ENCODE measurements at places on chromosomes 12 and 14.

GRCh38 chr14:51883232-51883631 lies 22.8 kb downstream of the GNG2 start:
- DNase-seq, result no peak

DNA sequence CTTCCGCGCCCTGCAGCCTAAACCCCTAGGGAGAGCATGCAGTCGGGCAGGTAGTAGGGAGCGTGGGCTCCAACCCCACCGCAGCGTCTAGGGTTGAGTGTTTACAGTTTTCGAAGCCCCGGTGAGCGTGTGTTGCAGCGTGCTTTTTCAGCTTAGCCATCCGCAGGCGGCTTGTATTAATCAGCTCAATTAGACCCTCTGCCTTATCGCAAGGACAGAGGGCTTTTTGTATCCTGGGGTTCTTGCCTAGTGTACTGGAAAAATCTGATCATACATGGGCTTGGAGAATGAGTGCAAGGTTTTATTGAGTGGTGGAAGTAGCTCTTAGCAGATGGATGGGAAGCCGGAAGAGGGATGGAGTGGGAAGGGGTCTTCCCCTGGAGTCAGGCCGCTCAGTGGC lies 44.4 kb upstream of the GNG2 start:
- DNase-seq, result no peak

DNA sequence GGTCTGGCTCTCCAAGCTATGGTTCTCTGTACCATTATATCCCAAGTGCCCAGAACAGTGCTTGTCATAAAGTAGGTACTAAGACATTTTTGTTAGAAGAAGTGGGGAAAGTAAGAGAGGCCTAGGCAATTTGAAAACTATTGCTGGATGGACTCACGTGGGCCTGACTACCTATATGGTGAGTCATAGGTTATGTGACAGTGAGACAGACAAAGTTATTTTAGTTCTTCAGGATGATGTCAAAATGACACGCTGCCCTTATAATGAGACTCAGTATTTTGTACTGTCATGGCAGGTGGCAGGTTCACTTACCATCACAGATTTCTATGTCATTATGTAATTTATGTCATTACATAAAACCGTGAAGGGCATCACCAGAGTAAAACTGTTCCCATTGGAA lies 53.1 kb downstream of the PARP11 start:
- no peak for DNase-seq

DNA sequence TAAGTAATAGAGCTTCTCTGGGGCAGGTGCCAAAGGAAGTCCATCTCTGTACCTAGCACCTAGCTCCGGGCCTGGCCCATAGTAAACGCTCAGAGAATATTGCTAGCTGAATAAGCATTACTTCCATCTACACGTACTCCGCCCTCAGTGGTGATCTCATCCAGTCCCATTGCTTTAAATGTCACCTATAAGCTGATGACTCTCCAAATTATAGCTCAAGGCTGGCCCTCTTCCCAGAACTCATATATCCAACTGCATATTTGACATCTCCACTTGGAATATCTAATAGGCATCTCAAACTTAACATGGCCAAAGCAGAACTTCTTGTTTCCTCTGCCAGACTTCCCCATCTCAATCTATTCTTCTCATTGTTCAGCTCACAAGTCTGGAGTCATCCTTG lies 6.9 kb upstream of the DYNLL1 start:
- DNase-seq, result no peak

- no peak for DNase-seq
Measured at GRCh38 chr12:70427611-70428010, 61.5 kb downstream of the KCNMB4 start.

DNA sequence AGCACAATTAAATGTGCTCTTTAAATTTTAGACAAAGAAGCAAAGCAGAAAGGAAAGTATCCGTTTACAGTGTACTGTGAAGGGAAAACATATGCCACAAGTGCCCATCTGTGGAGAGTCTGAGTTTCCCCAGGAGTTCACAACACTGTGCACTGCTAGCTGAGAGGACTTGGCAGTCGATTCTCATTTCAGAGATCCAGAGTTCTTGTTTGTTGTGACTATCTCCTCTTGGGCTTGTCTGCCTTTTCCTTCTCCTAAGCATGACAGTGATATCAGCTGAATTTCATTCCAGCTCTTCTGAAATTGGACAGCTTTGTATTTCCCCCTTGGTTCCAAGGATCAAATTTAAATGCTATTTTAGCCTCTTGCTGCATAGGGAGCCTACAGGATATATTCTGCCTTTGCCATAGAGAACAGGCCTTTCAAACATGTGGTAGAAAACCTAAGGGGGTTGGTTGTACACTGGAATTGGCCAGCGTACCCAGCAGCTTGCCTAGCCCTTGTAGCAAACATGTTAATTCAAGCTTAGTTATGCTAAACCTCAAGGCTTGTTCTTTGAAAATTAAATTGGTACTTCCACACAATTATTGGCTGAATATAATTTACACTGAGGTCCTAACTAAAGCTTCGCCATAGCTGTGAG lies 259.2 kb upstream of the NOVA1 start:
- no peak for DNase-seq

DNA sequence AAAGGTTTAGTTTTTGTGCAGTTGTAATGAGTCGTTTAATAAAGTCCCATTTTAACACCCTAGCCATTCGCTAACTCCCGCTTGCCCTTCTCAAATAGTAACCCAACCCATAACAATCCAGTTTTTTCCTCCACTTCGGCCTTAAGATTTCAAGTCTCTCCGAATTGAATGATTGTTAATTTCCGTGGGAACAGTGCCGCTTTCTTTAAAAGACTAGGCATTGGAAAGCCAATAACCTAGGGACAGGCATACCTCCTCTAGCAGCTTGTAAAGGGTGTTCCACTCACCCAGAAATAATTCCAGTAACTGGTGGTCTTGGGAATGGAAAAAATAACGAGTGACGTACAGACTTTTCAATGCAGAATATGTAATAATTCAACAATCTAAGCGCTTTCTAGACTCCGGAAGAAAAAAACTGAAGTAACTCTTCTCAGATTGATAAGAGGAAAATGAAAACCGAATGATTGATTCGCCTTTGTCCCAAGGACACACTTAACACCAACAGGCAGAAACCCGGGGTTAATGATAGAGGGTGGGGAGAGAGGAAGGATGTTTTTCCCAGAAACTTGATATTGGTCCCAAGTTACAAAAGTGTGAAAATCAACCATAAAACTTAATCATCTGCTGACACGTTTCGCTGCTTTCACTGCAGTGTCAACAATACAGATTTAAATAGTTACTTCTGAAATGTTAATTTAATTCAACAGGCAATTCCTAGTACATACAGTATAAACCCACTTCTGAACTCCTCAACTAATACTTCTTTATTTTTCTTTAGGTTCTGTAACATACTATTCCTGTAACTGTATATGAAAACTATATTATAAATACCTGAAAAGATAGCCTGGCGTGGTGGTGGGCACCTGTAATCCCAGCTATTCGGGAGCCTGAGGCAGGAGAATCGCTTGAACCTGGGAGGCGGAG lies 1.0 kb upstream of the SINHCAF start:
- DNase-seq, result no peak

GRCh38 chr12:3605692-3606091 lies 114.7 kb downstream of the PRMT8 start:
- no peak for DNase-seq

GRCh38 chr12:75979181-75979580 lies 52.4 kb downstream of the PHLDA1 start:
- DNase-seq, result no peak

- no peak for DNase-seq
Measured at GRCh38 chr12:128298091-128298748, 31.2 kb downstream of the TMEM132C start.

- DNase-seq, result no peak
Measured at GRCh38 chr12:58412461-58413060, 471.2 kb downstream of the ATP23 start.

GRCh38 chr12:100027671-100028070 lies 42.9 kb upstream of the ANKS1B start:
- DNase-seq, result no peak

DNA sequence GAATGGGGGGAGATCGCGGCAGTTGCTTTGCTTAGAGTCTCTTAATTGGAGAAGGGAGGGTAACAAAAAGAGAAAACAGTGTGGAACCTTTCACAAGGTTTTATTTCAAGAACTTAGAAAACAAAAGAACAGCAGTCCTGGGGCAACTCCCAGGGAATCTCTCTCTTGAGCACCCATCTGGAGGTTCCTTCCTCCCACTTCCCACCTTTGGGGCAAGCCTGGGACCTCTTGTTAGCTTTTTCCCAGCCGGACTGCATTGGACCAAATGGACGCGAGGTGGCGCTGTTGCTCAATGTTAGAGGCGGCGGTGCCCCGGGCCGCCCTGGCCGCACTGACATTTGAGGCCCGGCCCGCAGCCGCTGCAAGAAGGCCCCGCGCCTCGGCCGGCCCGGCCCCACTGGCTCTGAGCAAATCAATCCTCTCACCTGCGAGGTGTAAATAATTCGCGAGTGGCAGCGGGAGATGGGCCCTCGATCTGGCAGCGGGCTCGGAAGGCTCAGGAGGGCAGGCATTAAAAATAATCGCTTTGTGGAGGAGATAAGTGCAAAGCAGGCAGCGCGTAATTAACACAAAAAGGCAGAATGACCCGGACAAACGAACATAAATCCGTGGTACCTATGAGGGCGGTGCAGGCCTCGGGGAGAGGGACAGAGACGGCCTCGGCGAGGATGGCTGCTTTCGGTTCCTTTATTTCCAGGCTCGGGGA lies 2.8 kb upstream of the HOXC8 start:
- DNase-seq, result peak; percentile 35

DNA sequence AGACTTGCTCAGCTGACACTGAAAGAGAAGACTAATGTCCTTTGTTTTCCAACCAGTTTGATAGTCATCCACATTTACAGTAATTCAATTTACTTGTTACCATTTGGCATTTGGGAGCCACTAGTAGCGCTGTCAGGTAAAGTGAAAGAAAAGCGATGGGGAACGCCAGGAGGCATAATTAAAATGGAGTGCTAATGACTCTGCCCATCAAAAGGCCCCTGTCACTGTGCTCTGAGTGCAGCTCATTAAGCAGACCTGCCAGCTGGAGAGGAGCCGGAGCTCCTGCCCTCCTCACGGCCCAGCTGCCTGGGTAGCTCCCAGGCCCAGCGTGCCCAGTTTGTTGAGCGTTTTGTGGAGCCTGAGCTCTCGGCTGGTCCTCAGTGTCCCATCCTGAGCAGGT lies 463.6 kb upstream of the CCDC196 start:
- DNase-seq, result no peak

GRCh38 chr14:99730876-99731546 lies 46.9 kb downstream of the CYP46A1 start:
- no peak for DNase-seq

GRCh38 chr14:101877766-101878165 lies 86.6 kb upstream of the DYNC1H1 start:
- DNase-seq, result no peak
